ENCODE measurements at places on chromosomes 12 and 14. TPM values are rescaled to one million over a fixed set of nuclear protein-coding genes. Genes with fewer than 3 reads are reported as not detected.

Gene IL22
- total RNA-seq = not detected

Gene WNT5B
- 18.4 TPM for total RNA-seq

Gene ZNF410
- total RNA-seq = 30.0 TPM

Gene GPN3
- 59.6 TPM for total RNA-seq

Gene KRT82
- total RNA-seq = not detected

Gene ALDH1L2
- 9.6 TPM for total RNA-seq

Gene DIO3
- total RNA-seq = not detected

- H3K36me3 ChIP-seq = no peaks in the 10 kb centered on the region
- H3K4me3 ChIP-seq = no peak overlapping the region
- H3K27me3 ChIP-seq = no peaks in the 10 kb centered on the region
- DNase-seq = no peak
These were observed 531.1 kb downstream of the NRXN3 start for GRCh38 chr14:78701246-78701645.

DNA sequence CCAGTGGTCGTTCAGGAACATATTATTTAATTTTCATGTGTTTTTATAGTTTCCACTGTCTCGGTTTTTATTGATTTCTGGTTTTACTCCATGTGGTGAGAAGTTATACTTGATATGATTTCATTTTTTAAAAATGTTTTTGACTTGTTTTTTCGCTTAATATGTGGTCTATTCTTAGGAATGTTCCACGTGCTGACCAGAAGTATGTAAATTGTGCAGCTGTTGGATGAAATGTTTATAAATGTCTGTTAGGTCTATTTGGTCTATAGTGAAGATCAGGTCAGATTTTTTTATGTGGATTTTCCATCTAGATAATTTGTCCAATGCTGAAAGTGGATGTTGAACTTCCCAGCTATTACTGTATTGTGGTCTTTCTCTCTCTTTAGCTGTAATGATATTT is 433.8 kb upstream of the MIS18BP1 start:
- H3K4me3 ChIP-seq = no peak overlapping the region
- H3K36me3 ChIP-seq = no peaks in the 10 kb centered on the region
- H3K27me3 ChIP-seq = no peaks in the 10 kb centered on the region
- DNase-seq = no peak
- no peaks in the 10 kb centered on the region for H3K4me1 ChIP-seq
- H3K27ac ChIP-seq = no peak overlapping the region

DNA sequence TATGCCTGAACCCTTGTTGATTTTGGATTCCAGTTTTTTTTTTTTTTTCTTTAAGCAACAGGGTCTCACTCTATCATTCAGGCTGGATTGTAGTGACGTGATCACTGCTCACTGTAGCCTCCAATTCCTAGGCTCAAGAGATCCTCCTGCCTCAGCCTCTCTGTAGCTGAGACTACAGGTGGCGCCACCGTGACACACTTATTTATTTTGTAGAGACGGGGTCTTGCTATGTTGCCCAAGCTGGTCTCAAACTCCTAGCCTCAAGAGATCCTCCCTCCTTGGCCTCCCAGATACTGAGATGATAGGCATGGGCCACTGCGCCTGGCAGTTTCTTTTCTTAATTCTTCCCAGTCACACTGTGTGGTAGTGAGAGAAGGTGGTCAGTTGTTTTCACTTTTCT is 25.2 kb downstream of the ACADS start:
- no peaks in the 10 kb centered on the region for H3K36me3 ChIP-seq
- no peaks in the 10 kb centered on the region for H3K27me3 ChIP-seq
- H3K4me1 ChIP-seq = peaks cover 5% of the 10 kb centered on the region
- no peak for DNase-seq
- no peak overlapping the region for H3K4me3 ChIP-seq

DNA sequence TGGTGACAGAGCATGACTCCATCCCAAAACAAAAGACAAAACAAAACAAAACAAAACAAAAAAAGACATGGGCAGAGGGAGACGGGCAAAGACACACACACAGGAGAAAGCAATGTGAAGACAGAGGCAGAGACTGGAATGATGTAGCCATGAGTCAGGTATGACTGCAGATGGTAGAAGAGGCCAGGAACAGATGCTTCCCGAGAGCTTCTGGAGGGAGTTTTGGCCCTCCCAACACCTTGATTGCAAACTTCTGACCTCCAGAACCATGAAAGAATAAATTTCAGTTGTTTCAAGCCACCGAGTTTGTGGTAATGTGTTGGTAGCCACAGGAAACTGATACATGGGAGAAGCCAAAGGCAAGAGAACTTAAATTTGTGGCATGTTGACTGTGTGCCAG is 27.1 kb downstream of the VWF start:
- DNase-seq = no peak
- no peaks in the 10 kb centered on the region for H3K4me1 ChIP-seq

DNA sequence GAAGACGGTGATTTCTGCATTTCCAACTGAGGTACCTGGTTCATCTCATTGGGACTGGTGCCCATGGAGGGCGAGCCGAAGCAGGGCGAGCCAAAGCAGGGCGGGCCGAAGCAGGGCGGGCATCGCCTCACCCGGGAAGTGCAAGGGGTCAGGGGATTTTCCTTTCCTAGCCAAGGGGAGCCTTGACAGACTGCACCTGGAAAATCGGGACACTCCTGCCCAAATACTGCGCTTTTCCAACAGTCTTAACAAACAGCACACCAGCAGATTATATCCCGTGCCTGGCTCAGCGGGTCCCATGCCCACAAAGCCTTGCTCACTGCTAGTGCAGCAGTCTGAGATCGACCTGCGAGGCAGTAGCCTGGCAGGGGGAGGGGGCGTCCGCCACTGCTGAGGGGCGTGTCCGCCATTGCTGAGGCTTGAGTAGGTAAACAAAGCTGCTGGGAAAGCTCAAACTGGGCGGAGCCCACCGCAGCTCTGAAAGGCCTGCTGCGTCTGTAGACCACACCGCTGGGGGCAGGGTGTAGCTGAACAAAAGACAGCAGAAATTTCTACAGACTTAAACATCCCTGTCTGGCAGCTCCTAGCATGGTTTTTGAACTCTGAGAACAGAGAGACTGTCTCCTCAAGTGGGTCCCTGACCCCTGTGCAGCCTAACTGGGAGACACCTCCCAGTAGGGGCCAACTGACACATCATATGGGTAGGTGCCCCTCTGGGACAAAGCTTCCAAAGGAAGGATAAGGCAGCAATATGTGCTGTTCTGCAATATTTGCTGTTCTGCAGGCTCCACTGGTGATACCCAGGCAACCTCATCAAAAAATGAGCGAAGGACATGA is 77.2 kb downstream of the BAZ1A start:
- H3K36me3 ChIP-seq = peaks cover 82% of the 10 kb centered on the region
- no peak overlapping the region for H3K27ac ChIP-seq
- no peaks in the 10 kb centered on the region for H3K27me3 ChIP-seq
- H3K4me1 ChIP-seq = no peaks in the 10 kb centered on the region
- H3K4me3 ChIP-seq = no peak overlapping the region
- peak; percentile 45 for DNase-seq

DNA sequence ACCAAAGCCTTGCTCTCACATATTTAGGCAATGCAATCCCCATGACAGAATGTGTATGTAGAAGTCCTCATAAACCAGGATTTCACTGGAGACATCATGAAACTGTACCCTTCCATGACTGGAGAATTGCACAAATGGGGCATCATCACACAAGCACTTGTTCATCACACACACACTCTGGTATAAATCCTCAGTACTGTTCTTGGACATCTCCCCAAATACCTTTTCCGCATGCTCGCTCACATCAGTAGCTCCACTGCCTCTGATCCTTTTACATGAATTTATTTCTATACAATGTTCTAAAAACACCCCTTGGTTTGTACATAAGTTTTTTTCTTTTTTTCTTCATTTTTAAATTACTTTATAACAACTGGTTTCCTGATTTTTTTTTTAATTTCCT is 3.3 kb upstream of the ING4 start:
- peaks cover 49% of the 10 kb centered on the region for H3K36me3 ChIP-seq
- H3K4me3 ChIP-seq = no peak overlapping the region
- H3K27me3 ChIP-seq = no peaks in the 10 kb centered on the region
- no peak for DNase-seq

GRCh38 chr14:104431929-104432541 is 147.5 kb upstream of the C14orf180 start:
- no peak overlapping the region for H3K4me3 ChIP-seq
- H3K27ac ChIP-seq = no peak overlapping the region
- peaks cover 5% of the 10 kb centered on the region for H3K4me1 ChIP-seq
- peak; percentile 11 for DNase-seq
- no peaks in the 10 kb centered on the region for H3K36me3 ChIP-seq

GRCh38 chr14:22552827-22553076 is 36.3 kb downstream of the DAD1 start:
- DNase-seq = no peak
- no peaks in the 10 kb centered on the region for H3K27me3 ChIP-seq
- no peak overlapping the region for H3K27ac ChIP-seq
- H3K36me3 ChIP-seq = no peaks in the 10 kb centered on the region
- no peak overlapping the region for H3K4me3 ChIP-seq
- H3K4me1 ChIP-seq = peaks cover 18% of the 10 kb centered on the region

DNA sequence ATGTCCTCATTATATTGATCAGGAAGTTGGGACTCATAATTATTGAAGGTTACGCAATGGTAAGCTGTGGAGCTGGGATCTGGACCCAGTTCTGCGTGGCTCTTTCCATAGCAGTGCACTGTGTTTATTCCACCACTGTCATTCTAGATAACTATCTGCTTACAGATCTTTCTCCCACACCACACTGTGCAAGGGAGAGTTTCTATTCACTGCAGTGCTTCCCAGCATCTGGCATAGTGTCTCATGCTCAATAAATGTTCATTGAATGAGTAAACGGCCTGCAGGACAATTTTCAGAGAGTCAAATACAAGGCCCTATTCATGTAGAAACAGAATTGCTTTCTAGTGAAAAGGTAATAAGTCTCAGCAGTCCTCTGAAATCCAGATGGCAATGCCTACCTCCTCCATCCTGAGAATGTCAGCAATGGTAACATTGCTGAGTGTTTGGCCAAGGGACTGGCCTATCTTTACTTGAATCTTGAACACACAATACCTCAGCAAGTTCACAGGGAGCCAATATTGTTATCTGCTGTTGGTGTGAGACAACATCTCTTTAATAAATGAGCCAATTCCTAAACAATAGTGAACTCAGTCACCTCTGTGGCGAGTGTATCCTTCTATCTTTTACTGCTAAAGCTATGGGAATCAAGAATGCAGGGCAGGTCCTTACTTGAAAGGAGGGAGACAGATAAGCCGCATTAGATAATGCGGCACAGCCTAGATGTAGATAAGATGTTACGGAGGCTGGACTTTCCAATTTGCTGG is 332.4 kb upstream of the PRICKLE1 start:
- H3K27ac ChIP-seq = no peak overlapping the region
- H3K4me1 ChIP-seq = no peaks in the 10 kb centered on the region
- H3K27me3 ChIP-seq = no peaks in the 10 kb centered on the region

DNA sequence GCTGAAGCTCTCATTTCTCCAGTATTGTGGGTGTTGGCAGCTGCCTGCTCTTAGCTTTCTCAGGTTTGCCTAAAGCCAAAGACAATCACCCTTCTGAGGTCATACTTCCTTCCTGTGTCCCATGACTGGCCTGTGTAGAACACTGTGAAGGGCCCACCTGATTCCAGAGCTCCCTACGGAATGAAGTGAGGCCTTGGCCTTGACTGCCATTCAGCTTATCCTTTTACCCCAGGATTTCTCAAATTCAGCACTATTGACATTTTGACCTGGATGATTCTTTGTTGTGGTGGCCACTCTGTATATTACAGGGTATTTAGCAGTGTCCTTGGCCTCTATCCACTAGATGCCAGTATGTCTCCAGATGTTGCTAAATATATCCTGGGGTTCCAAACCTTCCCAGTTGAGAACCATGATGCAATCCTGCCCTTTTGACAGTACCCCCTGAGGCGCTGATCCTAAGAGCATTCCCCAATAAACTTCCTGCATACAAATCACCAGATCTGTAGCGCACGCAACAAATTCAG is 112.3 kb upstream of the KRR1 start:
- no peaks in the 10 kb centered on the region for H3K4me1 ChIP-seq
- H3K27me3 ChIP-seq = no peaks in the 10 kb centered on the region
- H3K27ac ChIP-seq = no peak overlapping the region
- DNase-seq = no peak
- H3K4me3 ChIP-seq = no peak overlapping the region
- H3K36me3 ChIP-seq = no peaks in the 10 kb centered on the region

GRCh38 chr14:103194256-103195045 is 71.2 kb downstream of the TNFAIP2 start:
- H3K4me1 ChIP-seq = peaks cover 2% of the 10 kb centered on the region
- no peak overlapping the region for H3K27ac ChIP-seq
- no peaks in the 10 kb centered on the region for H3K36me3 ChIP-seq
- H3K4me3 ChIP-seq = no peak overlapping the region

DNA sequence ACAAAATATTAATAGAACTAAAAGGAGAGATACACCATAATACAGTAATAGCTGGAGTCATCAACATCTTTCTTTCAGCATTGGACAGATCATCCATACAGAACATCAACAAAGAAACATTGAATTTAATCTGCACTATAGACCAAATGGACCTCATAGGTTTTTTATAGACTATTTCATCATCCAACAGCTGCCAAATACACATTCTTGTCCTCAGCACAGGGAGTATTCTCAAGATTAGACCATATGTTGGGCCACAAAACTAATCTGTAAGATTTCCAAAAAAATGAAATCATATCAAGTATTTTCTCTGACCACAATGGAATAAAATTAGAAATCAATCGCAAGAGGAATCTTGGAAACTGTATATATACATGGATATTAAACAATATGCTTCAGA is 86.9 kb downstream of the FSCB start:
- no peaks in the 10 kb centered on the region for H3K27me3 ChIP-seq
- no peaks in the 10 kb centered on the region for H3K36me3 ChIP-seq

GRCh38 chr12:55670276-55670675 is 33.6 kb downstream of the OR10P1 start:
- no peak for DNase-seq
- no peaks in the 10 kb centered on the region for H3K36me3 ChIP-seq
- no peak overlapping the region for H3K27ac ChIP-seq
- H3K4me1 ChIP-seq = no peaks in the 10 kb centered on the region
- no peaks in the 10 kb centered on the region for H3K27me3 ChIP-seq
- no peak overlapping the region for H3K4me3 ChIP-seq

- 0 out of 3 replicates have a peak, but pooled peaks cover 3% of the 10 kb centered on the region for H3K27me3 ChIP-seq
- DNase-seq = peak; percentile 71
- H3K36me3 ChIP-seq = no peaks in the 10 kb centered on the region
- H3K27ac ChIP-seq = no peak overlapping the region
- no peaks in the 10 kb centered on the region for H3K4me1 ChIP-seq
These were observed 39.1 kb upstream of the INF2 start for GRCh38 chr14:104650057-104650980.

- H3K36me3 ChIP-seq = no peaks in the 10 kb centered on the region
- H3K27ac ChIP-seq = no peak overlapping the region
- no peak overlapping the region for H3K4me3 ChIP-seq
- no peaks in the 10 kb centered on the region for H3K4me1 ChIP-seq
These were observed 50.5 kb downstream of the KIF26A start for GRCh38 chr14:104188727-104189400.

DNA sequence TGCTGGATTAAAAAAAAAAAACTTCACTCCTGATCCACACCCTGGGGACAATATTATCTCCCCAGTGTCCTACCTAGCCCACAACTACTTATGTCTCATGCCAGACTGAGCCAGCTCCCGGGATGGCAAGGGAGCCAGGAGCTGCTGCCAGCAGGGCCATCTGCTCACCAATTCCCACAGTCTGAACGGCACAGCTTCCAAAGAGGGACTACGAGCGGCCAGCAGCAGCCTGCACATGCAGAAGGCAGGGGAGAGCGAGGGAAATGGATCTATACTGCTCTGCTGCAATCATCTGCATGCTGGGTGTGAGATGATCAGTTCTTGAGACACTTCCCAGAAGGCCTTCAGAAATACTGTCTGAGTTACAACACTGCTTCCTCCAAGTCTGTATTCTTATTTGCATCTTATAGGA is 11.1 kb downstream of the SSH1 start:
- H3K36me3 ChIP-seq = no peaks in the 10 kb centered on the region
- H3K4me1 ChIP-seq = 0 out of 2 replicates have a peak, but pooled peaks cover 4% of the 10 kb centered on the region
- no peak overlapping the region for H3K27ac ChIP-seq
